ENCODE measurements at places on chromosomes 16 and 17. TPM values are rescaled to one million over a fixed set of nuclear protein-coding genes. Genes with fewer than 3 reads are reported as not detected.

The HS3ST3B1 gene
- total RNA-seq = 1.6 TPM

The OR4D1 gene
- under 0.01 TPM for total RNA-seq

The CDRT15 gene
- not detected for total RNA-seq

The GPR142 gene
- total RNA-seq = not detected

The KRT15 gene
- total RNA-seq = not detected

The TMIGD1 gene
- not detected for total RNA-seq

The KRTAP4-3 gene
- not detected for total RNA-seq

The IL34 gene
- 1.6 TPM for total RNA-seq

The KRT31 gene
- 1.2 TPM for total RNA-seq

Measured in frontal cortex (tissue), 4 donors.